ENCODE measurements at places on chromosomes 1 and 21. TPM values are rescaled to one million over a fixed set of nuclear protein-coding genes. Genes with fewer than 3 reads are reported as not detected.

The ETV3L gene
- total RNA-seq = not detected

The AKT3 gene
- total RNA-seq = 21.3 TPM

The TMEM200B gene
- total RNA-seq = not detected

The RHBDL2 gene
- total RNA-seq = 1.9 TPM

The HES2 gene
- 2.6 TPM for total RNA-seq

The IL20 gene
- total RNA-seq = not detected

The GRIK3 gene
- not detected for total RNA-seq

The ATP1A4 gene
- total RNA-seq = not detected

The HDGF gene
- 442 TPM for total RNA-seq

The KCNT2 gene
- 0.03 TPM for total RNA-seq

The SPRR3 gene
- not detected for total RNA-seq

The KRTAP19-1 gene
- total RNA-seq = not detected

The FTCD gene
- total RNA-seq = not detected

The GPR89A gene
- total RNA-seq = 16.8 TPM

The EIF4G3 gene
- 18.9 TPM for total RNA-seq

The SELENBP1 gene
- 6.5 TPM for total RNA-seq

The ALX3 gene
- not detected for total RNA-seq

The CHI3L2 gene
- 0.72 TPM for total RNA-seq
